Muscle of leg (tissue), 16 donors: ENCODE measurements at places on chromosomes 3 and 15. TPM values are rescaled to one million over a fixed set of nuclear protein-coding genes. Genes with fewer than 3 reads are reported as not detected.
A peak's percentile ranks its signal among the peaks of the same experiment; 100 is the strongest.

DNA sequence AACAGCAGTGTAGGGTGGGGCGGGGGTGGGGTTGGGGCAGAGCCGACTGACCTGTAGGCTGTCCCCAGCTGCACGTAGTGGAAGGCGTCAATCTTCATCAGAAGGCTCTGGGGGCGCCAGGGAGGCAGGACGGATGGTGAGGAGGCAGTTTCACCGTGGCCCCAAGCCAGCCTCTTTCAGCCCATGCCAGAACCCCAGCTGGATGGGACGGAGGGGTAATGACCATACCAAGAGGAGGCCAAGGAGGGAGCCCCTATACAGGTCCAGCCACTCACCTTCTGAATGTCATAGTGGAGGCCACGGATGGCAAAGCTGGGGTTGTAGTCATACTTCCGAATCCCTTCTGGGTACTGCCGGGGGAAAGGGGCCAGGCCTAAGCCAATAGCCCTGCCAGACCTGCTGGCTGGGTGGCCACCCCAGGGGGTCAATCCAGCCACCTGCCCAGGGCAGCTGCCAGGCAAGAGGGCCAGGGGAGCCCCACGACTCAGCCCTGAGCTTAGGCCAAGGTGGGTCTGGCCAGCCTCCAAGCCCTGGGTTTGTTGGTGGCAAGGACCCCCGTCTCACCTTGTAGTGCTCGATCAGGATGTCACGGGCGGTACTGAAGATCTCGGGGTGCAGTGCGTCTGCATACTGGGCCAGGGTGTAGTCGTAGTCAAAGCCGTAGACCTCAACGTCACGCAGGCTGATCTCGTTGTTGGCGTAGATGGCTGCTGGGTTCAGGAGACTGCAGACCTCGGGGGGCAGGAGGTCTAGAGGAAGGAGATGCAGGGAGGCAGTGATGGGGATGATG lies 4.9 kb downstream of the NT5DC2 start:
- DNase-seq, result peak; percentile 2

GRCh38 chr3:94162700-94163099 lies 99.8 kb downstream of the NSUN3 start:
- DNase-seq, result no peak

FGF12 gene
- total RNA-seq, result 3.0 TPM

KBTBD13 gene
- 1.6 TPM for total RNA-seq

GOLGA8N gene
- 9.2 TPM for total RNA-seq

- no peak for DNase-seq
Measured at GRCh38 chr15:97162805-97163495, 797.6 kb upstream of the ARRDC4 start.

- peak; percentile 23 for DNase-seq
Measured at GRCh38 chr15:63015618-63016017, 26.9 kb upstream of the TPM1 start.

DNA sequence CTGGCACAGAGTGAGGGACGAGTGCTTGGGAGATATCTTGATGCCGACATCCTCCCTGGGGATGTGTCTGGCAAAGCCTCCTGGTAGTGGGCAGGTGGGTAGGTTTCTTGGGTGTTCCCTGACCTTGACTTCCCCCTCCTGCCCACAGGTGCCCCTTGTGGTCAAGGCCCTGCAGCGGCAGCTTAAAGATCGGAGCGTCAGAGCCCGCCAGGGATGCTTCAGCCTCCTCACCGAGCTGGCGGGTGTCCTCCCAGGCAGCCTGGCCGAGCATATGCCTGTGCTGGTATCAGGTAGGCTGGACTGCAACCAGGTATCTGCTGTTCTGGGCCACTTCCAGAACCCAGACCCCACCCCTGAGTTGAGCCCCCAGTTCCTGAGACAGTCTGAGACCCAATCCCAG lies 19.2 kb downstream of the CAND2 start:
- no peak for DNase-seq

- no peak for DNase-seq
Measured at GRCh38 chr3:77902675-77903074, 862.8 kb downstream of the ROBO2 start.

DNA sequence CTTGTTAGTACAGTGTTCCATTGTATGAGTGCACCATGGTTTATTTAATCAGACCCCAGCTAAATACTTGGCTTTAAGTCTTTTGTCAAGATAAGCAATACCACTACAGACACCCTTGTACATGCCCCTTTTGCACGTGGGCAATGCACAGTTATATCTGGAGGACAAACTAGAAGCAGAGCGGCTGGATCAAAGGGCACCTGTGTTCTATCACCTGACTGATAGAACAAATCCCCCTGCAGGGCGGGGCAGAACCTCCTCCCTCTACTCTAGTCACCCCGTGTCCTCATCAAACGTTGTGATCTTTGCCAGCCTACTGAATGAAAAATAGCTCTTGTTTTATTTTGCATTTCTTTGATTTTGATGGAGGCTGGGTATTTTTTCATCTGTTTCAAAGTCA lies 314.9 kb downstream of the TLE3 start:
- no peak for DNase-seq

DNA sequence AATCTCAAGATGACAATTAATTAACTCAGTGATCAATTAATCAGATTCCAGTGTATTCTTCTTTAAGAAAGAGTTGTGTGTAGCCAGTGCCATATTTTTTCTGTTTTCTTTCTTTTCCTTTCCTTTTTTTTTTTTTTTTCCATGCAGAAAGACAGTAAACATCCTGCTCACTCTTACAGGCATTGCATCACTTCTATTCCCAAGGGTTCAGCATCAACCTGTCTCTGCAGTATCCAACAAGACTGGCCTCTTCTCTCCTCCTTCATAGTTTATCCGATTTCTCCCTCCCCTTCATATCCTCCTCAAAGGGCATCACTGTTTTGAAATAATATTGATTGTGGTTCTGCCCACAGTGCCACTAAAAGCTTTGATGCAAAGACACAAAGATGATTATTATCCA lies 17.0 kb upstream of the SLC9A9 start:
- DNase-seq, result no peak

DNA sequence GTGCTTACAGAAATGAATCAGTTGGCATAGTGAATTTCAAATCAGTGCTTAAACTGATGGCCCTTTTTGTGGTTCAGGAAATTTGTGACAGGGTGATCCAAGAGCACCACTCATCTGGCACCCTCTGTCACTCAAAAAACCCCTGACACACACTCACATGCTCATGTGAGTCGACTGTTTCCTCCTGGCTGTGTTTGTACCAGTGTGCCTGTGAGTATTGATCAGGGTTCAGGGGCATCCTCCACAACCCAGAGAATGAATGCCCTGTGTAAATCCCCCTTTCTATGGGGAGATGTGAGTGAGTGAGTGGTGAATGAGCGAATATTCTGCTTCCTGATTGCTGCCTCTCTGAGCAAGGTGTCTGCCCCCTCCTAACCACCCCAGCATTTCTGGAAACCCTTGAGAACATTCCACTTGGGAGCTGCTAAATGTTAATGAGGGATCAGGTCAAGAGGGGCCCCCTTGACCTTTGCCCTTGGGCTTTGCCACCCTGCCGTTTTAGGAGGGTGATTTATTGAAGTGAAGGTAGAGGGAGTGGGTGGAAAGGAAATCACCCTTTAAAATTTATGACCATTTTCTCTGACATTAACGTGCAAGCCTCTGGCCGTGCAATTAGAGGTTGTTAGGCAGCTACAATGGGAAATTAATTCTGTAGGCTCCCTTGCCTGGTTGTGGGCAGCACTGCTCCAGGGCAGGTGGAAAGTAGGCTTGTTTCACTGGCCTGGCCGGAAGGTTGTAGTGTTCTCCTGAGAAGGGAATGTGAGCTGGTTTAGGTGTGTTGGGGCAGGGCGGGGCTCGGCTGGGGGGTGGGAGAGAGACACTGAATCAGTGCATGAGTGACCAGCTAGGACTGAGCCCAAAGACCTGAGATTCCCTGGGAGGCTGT lies 87.2 kb downstream of the SLCO3A1 start:
- no peak for DNase-seq

SNTN gene
- not detected for total RNA-seq

DNA sequence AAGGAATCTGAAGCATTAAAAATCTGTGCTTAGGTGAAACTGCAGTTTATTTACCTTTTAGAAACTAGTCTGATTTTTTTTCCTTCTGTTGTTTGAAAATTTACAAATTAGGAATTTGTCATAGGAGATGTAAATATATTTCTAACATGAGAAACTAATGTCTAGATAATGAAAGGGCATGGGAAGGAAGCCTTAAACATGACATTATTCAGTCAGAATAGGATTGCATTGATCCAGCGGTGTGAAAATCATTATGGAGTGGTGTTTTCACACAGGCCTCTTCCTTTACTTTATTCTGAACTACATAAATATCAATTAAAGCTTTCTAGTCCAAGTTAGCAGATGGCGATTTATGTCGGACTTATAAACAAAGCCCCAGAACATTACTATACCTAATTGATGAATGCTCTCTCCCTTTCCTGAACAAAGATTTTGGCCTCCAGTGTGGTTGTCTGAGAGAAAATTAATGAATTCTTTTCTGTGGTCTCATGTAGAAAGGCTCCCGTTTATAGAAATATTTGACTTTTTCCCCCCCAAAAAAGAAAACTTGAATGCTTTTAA lies 37.9 kb downstream of the FNDC3B start:
- DNase-seq, result peak; percentile 66

- peak; percentile 42 for DNase-seq
Measured at GRCh38 chr3:151283907-151284461, 5.6 kb upstream of the P2RY14 start.

TP63 gene
- total RNA-seq, result 7.0 TPM

NDUFB5 gene
- 197 TPM for total RNA-seq
